Activated CD8-positive, alpha-beta T cell treated with anti-CD3 and anti-CD28 coated beads, Interleukin-2, amount 10 ng/mL, durations not matched to agents 7 days and 5 days (primary cell): ENCODE measurements at places on chromosomes 4 and X. TPM values are rescaled to one million over a fixed set of nuclear protein-coding genes. Genes with fewer than 3 reads are reported as not detected.

The NHS gene
- 1.7 TPM for total RNA-seq

The TXK gene
- 60.6 TPM for total RNA-seq

The EVC gene
- 1.7 TPM for total RNA-seq

The SAGE1 gene
- not detected for total RNA-seq

The XG gene
- not detected for total RNA-seq

The BDH2 gene
- 22.7 TPM for total RNA-seq
